Stimulated activated CD8-positive, alpha-beta memory T cell treated with anti-CD3 and anti-CD28 coated beads, Interleukin-12 subunit alpha, Interleukin-12 subunit beta, amount 100 ng/mL, for 4 hours (primary cell): ENCODE measurements at places on chromosomes 5 and 9.

DNA sequence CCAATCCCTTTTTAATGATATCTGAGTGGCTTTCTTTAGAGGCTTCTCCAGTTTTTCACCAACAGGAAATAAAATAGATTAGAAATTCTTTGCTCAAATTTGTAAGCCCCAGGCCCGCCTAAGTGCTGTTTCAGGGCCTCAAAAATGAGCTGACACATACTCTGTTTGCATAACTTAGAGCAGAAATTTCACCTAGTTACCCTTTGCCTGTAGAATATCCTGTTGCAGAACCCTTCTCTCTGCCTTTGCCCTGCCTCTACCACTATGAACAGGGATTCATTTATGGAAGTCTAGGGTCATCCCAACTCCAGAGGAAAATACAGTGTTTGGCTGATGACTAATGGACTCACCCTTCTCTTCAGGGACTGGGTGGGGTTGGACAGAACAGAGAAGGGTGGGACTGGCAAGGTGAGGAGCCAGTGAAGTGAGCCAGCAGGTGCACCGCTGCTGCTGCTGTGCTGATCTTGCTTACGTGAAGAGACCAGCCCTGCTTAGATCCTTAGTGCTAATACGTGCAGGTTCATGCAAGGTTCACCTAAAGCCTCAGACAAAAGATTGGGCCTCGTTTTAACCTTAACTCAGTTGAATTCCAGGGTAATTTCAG, 22.8 kb downstream of the OSTF1 start:
- DNase-seq = no peak

DNA sequence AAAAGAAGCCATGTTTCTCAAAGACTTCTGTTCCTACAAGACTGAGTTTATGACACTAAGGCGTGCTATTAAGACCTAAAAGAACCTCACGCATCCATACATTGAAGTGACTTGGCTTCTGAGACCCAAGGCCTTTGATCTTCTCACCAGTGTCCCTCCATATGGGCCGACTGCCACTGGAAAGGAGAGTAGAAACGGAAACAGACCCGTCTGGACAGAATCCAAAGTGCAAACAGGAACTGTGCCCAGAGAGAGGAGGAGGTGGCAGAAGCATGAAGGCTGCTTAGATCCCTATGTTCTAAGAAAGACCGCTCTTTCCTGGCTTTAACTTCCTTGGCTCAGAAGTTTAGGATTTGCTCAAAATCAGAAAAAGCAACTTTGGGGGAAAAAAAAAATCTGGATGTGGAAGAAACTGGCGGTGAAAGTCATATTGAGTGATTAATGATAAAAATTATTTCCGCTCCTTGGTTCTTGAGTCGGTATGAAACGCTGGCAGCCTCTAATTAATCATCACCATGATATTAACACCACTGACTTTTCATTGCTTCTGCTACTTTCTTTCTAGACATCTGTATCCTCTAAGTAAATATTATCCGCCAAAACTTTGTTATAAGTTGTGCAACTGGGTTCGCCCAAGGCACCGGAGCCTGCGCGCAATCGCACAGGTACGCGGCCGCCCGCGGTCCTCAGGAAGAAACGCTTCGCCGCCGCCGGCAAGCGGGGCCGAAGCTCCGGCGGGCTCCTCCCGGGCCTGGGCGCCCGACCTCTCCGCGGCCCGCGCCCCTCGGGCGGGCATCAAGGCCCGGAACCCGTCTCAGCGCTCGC, 726 bp downstream of the DAP start:
- no peak for DNase-seq

DNA sequence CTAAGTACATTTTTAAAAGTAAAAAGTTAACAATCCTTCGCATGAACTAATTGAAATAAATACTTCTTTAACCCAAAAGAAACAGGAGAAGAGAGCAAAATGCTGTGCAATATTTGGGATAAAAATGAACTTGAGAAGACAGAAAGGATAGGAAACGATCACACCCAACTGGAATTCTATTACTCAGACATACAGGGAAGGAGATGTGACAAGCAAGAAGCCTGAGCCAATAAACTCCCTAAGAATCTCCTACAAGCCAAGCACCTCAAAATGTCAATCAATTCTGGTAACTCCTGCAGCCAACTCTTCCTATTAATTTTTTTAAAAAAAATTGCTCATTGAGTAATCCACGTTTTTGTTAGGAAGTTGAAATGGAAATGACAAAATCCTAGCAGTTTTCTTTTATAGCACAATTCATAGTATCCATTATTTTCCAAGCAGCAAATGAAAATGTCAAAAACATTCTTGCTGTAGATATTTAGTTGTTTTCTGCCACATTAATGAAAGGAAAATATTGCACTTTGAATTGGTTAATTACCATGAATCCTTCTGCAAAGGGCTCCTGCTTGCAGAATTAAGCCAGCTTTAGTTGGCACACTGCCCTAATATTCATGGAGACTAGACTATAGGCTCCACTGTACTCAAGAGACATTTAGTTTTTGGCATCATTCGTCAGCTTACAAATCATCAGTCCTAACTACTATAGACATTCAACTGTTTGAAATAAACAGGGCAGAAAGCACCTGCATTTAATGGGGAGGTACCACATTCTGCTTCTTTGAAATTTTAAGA, 89.0 kb downstream of the RFX3 start:
- DNase-seq = no peak

DNA sequence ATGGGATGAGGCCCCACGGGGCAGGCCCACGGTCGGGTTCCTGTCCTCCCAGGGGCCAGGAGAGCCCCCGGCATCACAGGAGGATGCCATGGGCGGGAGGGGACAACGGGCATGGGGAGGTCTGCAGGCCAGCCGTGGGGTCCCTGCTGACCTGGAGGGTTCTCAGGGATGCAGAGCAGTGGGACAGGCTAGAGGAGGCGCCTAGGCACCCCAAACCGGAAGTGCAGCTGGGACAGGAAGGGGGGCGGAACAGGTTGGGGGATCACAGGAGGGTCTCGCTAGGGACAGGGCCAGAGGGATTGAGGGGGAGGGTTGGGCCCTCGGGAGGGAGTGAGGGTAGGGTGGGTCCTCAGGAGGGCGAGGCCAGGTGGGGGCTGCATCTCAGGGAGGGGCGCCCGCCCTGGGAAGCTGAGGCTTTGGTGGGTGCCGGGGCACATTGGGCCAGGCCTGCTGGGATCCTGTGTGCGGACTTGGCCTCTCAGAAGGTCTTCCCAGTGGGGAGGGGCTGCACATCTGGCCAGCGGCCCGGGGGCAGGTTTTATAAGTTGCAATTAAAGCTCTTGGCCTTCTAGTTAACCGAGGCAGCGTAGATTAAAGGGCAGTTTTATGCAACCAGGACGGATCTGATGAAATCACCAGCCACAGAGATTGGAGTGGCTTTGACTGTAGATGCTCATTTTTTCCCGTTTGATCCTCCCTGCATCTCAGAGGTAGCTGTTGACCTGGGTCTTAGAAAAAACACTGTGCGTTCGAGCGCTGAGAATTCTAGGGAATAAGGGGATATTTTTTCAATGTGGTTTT, 20.1 kb downstream of the NKD2 start:
- DNase-seq = no peak

DNA sequence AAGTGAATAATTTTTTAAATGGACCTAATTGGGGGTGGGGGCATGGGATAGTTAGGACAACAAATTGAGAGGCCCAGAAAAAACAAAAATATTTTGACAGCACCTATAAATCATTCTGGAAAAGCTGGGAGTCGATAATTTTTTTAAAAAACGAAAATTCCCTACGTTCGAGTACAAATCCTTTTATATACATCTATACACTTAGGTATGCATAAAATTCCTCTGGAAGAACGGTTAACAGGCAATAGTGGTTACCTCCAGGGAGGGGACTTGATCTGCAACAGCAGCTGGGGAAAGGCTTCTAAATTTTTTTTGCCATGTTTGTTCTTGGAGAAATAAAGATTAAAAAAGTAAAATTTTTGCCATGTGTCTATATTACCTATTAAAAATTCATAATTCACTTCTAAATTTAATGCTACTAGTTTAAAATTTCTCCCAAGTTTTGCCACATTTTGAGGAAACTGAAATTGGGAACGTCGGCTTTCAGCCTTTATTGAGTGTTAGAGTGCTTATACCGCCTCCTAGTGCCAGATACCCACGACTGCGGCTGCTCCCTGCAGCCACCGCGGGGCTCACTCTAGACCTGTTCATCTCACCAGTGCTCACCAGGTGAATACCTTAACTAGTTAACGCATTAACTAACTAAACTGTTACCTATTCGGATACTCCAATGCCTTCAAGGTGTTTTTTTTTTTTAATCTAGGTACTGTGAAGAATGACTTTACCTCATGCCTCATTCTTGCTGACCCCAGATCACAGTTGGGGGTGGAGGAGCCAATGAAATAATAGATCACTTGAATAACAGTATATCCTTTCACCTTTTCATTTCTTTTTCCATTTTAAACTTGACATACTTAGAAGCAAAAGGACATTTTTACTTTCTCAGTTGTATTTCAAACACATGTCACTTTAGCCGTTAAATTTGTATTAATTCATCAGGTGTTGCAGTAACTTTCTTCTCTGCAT, 1.8 kb upstream of the BHMT start:
- DNase-seq = no peak

DNA sequence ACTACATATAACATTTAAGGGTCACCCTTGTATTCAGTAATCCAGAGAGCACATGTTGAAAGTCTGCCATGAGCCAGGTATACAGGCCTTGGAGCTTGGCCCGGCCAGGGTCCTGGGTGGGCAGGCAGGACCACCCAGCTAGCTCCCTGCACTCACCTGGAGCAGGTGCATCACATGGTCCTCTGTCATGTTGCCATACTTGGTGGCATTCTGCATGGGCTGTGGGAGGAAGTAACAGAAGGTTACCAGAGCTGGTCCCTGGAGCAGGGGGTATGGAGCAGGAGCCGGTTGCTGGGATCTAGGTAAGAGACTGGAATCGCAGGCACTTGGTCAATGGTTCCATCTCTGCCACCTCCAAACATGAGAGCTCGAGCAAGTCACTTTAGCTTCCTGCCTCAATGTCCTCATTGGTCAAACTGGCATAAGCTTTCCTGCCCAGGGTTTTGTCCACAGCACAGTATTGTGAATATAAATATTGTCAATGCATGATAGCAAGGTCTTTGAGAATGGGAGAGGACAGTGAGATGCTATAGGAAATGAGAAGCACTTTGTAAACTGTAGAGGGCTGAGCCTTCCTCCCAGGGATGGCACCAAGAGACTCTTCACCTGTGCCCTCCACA, 6.5 kb downstream of the CD74 start:
- DNase-seq = no peak
